A549 treated with ZK216348 at 1 μM for 4 hours (cell line): ENCODE measurements at places on chromosomes 11 and 22. TPM values are rescaled to one million over a fixed set of nuclear protein-coding genes. Genes with fewer than 3 reads are reported as not detected.

Gene ZP1
- 0.22 to 0.64 TPM (median 0.32 TPM) in 4 of 5 replicates, not detected in the other for total RNA-seq

Gene ALDH3B2
- total RNA-seq = not detected in 5 replicates

Gene NAALAD2
- not detected in 5 replicates for total RNA-seq

Gene BTG4
- total RNA-seq = 0.21 to 0.27 TPM in 2 of 5 replicates, not detected in the others

Gene FADS2
- total RNA-seq = 263 to 399 TPM (median 322 TPM) in 5 replicates

Gene PNPLA5
- total RNA-seq = not detected in 5 replicates

Gene CCDC81
- 0.17 to 0.29 TPM (median 0.28 TPM) in 4 of 5 replicates, not detected in the other for total RNA-seq

Gene PDE3B
- total RNA-seq = 1.3 to 2.7 TPM (median 2.4 TPM) in 5 replicates

Gene RAB3IL1
- total RNA-seq = 12.0 to 17.9 TPM (median 15.9 TPM) in 5 replicates

Gene CALCA
- total RNA-seq = 0.22 to 0.35 TPM in 2 of 5 replicates, not detected in the others

Gene POU2AF2
- not detected in 5 replicates for total RNA-seq

Gene ISX
- total RNA-seq = not detected in 5 replicates

Gene BRMS1
- total RNA-seq = 68.8 to 102 TPM (median 87.9 TPM) in 5 replicates

Gene OR52I1
- not detected in 5 replicates for total RNA-seq

Gene PRR33
- not detected in 5 replicates for total RNA-seq

Gene CHRNA10
- 0.55 to 1.9 TPM (median 0.93 TPM) in 5 replicates for total RNA-seq

Gene TRIM49
- total RNA-seq = not detected in 5 replicates

Gene SLC36A4
- 11.2 to 19.3 TPM (median 16.0 TPM) in 5 replicates for total RNA-seq

Gene TSKU
- total RNA-seq = 98.6 to 186 TPM (median 176 TPM) in 5 replicates

Gene OR52A1
- total RNA-seq = not detected in 5 replicates

Gene SOX6
- total RNA-seq = not detected in 5 replicates

Gene CSKMT
- 5.8 to 16.2 TPM (median 12.6 TPM) in 5 replicates for total RNA-seq

Gene CENATAC
- total RNA-seq = 11.1 to 20.6 TPM (median 13.1 TPM) in 5 replicates

Gene KCTD17
- total RNA-seq = 13.3 to 29.1 TPM (median 26.7 TPM) in 5 replicates

Gene TMA7B
- total RNA-seq = not detected in 5 replicates

Gene PKDREJ
- total RNA-seq = not detected in 5 replicates

Gene ACTN3
- 0.15 TPM in 1 of 5 replicates, not detected in the others for total RNA-seq

Gene MAPK8IP1
- total RNA-seq = 3.9 to 6.9 TPM (median 6.7 TPM) in 5 replicates

Gene LRRC4C
- total RNA-seq = not detected in 5 replicates

Gene OR4A16
- not detected in 5 replicates for total RNA-seq

Gene OR8J3
- not detected in 5 replicates for total RNA-seq

Gene RBMXL2
- not detected in 5 replicates for total RNA-seq

Gene OSBP
- 25.8 to 33.1 TPM (median 30.0 TPM) in 5 replicates for total RNA-seq

Gene TRIM3
- total RNA-seq = 16.3 to 25.3 TPM (median 19.7 TPM) in 5 replicates

Gene SMTNL1
- total RNA-seq = not detected in 5 replicates

Gene C1QTNF5
- not detected in 5 replicates for total RNA-seq

Gene RFPL1
- total RNA-seq = not detected in 5 replicates

Gene ACRV1
- not detected in 5 replicates for total RNA-seq

Gene HPX
- 0.42 to 1.9 TPM (median 0.61 TPM) in 5 replicates for total RNA-seq

Gene PVALB
- not detected in 5 replicates for total RNA-seq

Gene GTF2H1
- 33.0 to 41.2 TPM (median 34.1 TPM) in 5 replicates for total RNA-seq

Gene ANAPC15
- total RNA-seq = 85.1 to 94.2 TPM (median 88.9 TPM) in 5 replicates

Gene SCGB1A1
- not detected in 5 replicates for total RNA-seq
